Activated CD4-positive, CD25-positive, alpha-beta regulatory T cell treated with anti-CD3 and anti-CD28 coated beads, Interleukin-2, amount 50 U/mL, for 72 hours (primary cell): ENCODE measurements at places on chromosomes 5 and 9.

GRCh38 chr5:6365142-6365976, 13.0 kb downstream of the MED10 start:
- no peak for DNase-seq

DNA sequence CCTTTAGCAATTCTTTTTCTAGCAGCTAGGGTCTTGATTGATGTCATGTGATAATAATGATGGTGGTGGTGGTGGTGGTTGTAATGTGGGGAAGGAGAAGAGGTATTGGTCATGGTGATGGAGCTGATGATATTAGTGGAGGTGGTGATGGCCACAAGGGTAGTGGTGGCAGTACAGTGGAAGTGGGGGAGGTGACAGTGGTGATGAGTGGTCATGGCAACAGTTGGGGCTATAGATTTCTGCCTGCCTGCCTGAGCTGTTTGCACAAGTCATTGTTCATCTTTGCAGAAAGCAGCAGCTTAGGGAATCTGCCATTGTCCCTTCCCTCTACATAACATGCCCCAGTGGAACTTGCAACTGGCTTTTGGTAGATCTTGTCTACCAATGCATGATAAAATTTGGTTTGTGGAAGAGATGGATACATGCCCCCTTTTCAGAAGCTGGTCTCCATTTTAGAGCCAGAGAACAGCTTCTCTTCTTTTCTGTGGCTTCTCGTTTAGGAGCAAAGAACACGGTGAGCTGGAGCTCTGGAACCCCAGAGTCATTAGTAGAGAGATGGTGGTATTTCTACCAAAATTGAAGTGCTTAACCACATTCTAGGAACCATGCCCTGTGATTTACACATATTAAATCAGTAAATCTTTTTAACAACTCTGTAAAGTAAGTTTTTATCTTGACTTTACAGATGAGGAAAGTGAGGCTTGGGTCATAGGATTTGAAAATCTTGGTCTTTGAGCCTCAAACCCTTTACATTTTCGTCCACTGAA, 100.3 kb downstream of the AOPEP start:
- no peak for DNase-seq

DNA sequence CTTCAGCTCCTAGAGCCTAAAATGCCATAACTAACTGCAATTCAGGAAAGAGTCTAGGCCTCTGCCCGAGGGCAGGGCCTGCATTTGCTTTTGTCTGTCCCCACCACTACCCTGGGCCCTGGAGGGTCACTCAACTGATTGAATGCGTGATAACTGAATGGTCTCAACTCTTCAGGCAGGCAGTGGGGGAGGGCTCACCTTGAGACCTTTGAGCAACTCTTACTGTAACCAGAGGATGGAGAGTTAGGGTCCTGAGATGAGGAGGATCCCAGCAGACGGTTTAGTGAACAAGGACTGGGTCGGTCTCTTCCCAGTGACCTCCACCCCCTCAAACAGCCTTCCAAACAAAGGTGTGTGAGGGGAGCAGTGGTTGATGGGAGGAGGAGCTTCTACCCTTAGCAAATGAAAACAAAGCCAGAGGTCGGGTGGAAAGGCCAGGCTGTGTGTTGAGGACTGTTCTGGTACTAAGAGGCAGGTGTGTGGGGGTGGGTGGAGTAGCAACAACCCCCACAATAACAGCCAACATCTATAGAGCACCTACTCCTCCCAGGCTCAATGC, 59.4 kb downstream of the CXXC5 start:
- DNase-seq, result no peak

DNA sequence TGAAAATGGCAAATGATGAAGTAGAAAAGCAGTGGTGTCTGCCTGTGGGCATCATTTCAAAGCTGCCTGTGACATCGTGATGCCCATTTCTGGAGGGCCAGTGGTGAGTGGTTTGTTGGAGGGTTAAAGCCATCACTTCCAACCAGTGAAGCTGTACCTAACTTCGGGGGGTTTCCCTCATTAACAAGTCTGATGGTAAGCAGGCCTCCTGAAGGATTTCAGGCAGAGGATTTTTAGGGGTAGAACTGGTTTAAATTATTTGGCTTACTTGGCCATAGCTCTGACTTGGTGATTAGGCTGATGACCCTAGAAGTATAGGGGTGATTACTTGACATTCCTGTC, 10.7 kb downstream of the TNFAIP8 start:
- DNase-seq, result no peak

DNA sequence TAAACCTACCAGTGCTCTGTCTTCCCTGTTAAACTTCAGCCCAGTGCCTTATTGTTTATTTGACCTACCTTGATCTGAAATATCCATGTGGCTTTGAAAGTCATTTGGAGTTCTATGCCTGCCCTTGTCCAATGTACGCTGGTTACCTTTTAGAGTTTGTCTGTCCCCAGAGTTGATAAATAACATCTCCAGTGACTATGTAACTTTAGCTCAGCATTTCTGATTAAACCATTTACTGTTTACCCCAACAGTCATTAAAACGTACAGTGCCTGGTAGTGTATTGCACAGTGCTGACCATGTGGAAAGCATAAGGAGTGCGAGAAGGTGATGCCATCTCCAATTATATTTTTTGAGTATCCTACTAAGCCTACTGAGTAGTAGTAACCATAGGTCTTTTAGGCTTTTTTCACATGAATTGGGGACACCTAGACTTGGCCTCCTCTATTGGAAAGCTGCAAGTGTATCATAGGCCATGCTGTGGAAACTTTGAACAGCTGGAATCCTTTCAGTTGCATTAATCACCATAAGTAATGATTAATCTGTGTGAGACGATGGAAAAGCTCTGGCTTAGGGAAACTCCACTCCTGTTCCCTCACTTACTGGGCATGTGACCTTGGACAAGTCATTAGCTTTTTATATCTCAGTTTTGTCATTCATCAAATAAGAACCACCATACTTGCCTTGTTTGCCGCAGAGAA, 93.5 kb downstream of the MAST4 start:
- DNase-seq, result no peak

DNA sequence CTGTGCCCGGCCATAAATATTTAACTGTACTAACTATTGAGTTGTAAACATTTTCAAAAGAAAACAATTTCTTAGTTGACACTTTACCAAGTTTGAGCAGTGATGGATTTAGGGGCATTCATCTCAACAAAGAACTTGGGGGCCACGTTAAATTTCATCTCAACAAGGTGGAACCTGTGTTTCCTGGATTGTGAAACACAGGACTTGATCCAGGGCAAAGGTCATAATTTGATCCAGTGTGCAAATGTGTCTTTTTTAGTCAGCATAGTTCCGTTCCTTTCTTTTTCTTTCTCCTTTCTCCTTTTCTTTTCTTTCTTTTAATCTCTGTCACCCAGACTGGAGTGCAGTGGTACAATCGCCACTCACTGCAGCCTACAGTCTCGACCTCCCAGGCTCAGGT, 3.1 kb downstream of the GFRA3 start:
- DNase-seq, result no peak

DNA sequence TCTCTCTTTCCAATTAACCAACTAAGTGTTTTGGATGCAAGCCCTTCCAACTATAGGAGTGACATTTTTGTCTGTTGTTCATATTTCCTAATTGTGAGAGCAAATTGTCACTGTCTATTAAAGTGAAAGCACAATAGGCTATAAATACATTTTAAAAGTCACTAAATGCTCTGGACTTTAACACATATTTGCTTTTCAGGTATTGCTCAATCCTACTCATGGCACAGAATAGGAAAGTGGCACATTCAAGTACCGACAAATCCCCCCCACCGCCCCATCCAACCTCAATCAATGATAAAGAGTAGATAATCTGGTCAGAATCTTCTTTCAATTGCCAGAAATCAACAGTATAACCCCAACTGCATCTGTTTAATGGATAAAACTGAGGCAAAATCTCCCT, 419.8 kb downstream of the PLK2 start:
- DNase-seq, result no peak

DNA sequence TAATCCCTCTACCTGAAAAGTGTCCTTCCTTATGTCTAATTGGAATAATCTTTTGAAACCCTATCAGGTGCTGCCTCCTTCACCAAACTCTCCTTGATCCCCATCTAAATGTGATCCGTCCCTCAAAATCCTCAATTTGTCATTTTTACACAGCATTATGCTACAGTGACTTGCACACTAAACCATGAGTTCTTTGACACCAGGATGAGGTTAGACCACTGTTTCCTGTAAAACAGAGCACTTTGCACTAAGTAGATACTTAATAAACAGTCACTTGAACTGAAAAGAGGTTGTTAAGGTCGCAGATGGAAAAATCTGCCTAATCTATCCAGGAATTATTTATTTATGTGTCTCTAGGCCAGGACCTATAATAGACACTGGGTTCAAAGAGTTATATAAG, 44.2 kb upstream of the TLX3 start:
- DNase-seq, result no peak

DNA sequence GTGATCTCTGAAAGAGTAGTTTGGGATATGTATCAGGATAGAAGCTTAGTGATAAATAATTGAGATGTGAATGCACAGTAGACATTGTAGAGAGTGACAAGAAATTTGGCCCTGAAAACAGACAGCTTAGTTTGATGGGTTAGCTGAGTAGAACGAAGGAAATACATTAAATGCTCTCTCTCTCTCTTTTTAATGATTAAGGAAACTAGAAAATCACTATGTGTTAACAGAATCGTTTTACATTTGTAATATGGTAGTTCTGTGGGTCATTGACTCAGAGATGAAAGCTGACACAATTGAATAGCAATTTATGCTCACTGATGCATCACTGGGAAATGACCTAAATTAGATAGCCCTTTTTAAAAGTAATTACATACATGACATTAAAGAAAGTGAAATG, 739.8 kb upstream of the PTPRD start:
- no peak for DNase-seq

- DNase-seq, result peak; percentile 41
These were observed 8.3 kb downstream of the OTP start for GRCh38 chr5:77630114-77630680.

DNA sequence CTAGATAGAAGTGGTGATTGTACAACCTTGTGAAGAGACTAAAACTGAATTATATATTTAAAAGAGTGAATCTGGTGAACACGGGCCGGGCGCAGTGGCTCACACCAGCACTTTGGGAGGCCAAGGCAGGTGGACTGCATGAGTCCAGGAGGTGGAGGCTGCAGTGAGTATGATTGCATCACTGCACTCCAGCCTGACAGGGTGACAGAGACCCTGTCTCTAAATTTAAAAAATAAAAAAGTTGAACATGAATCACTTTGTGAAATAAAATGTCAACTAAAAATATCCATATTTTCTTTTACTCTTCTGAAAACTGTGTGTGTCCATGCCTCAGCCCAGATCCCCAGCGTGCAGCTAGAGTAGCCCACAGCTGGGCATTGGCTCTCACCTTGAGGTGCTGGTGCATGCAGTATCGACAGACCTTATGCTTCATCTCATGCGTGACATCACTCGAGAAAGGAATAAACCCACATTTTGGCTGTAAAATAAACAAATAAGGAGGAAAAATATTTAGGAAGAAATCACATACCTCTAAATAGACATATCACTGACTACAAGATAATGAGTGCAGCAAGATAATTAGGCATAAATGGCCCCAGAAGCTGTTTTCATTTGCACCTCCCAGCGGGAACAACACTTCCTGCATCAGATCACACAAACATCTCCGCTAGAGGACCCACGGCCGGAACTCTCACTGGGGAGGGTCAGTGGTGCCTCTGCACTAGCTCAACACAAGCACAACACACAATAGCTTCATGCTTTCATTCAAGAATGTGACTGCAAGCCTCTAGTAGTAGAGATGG, 22.1 kb downstream of the IPPK start:
- DNase-seq, result no peak

GRCh38 chr9:98287384-98287783, 31.9 kb upstream of the TBC1D2 start:
- no peak for DNase-seq

GRCh38 chr5:13328316-13328715, 616.2 kb downstream of the DNAH5 start:
- no peak for DNase-seq

- DNase-seq, result no peak
These were observed 113.4 kb upstream of the GHR start for GRCh38 chr5:42309865-42310264.

- no peak for DNase-seq
These were observed 82.2 kb upstream of the BRINP1 start for GRCh38 chr9:119451426-119451825.

GRCh38 chr5:38046103-38046502, 206.3 kb upstream of the GDNF start:
- no peak for DNase-seq

GRCh38 chr9:121021301-121021700, 28.8 kb downstream of the C5 start:
- no peak for DNase-seq
